Right lung (tissue), 10 donors: ENCODE measurements at places on chromosomes 4 and X.
A peak's percentile ranks its signal among the peaks of the same experiment; 100 is the strongest.

DNA sequence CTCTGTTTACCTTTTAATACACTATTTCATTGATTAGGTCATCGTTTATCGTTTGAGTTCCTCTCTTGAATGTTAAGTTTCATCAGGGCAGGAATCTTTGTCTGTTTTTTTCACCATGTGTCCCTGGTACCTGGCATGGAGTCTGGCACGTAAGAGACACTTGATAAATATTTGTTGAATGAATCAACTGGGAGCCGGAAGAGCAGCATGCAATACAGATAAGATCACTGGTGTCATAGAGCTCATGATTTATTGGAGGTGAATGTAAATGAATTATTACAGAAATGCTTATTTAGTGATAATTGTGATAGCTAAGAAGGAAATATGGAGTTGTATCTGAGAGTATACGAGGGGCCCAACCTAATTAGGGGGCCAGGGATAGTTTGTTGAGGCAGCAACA, 62.8 kb downstream of the UCHL1 start:
- no peak for DNase-seq

DNA sequence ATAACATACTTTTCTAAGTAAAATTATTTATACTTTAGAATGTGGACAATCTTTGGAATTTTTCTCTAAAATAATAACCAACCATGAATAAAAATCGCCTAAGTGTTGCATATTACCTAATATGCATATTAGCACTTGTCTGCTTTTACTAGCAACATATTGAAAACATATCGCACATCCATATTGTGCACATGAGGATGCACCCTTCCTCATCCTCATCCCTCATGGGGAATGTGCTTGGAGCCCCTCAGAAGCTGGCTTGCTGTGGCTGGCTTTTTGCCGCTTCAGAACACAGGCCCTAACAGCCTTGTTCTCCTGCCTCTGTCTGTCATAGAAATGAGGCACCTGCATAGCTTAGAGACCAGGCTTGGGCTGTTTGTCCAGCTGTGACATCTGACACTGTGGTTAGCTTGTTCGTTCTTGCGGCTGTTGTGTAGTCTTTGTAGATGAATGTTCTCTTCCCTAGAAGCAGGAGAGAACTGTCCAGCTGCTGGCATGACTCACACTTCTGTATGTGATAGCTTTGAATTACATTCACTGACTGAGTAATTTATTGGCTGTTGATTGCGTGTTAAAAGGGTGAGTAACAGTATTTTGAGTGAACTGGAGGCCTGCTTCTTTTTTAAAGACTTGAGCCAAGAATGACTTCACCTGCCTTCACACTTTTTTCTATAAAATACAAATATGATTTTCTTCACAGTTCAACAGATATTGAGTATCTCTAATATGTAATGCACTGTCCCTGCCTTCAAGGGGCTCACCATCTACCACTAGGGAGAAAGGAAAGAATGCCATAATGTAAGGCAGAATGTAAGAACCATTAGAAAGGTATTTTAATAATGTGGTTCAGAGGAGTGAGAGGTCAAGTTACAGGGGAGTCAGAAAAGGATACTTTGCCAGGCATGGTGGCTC, 81.9 kb downstream of the HMGB2 start:
- no peak for DNase-seq

- no peak for DNase-seq
Observed at GRCh38 chr4:12580787-12581186, 903.4 kb downstream of the RAB28 start.

DNA sequence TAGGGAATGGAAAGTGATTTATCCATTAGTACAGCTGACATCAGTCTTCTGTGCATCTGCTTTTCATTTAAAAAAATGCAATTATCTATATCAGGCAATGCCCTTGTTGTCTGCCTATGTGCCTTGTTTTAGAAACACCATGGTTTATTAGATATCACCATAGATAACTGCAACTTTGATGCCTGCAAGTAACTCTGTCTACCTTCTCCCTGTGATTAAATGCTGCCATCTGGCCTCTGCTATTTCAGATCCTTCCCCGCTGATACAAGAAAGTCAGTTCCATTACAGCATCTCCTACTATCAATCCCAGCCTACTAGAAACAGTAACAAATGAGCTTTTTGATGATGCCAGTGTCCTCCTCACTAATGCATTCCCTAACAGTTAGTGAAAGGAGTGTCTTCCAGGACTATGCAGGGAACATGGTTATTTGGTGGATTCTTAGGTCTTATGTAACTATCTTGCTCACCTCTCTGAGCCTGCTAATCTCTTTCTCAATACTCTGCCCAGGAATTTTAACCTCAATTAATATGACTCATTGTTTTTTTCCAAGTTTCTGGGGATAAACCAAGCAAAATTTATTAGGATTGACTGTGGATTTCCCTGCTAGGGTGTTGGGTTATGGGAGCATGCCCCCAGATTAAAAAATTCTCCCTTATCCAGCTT, 444.9 kb downstream of the RAPGEF2 start:
- DNase-seq = no peak

DNA sequence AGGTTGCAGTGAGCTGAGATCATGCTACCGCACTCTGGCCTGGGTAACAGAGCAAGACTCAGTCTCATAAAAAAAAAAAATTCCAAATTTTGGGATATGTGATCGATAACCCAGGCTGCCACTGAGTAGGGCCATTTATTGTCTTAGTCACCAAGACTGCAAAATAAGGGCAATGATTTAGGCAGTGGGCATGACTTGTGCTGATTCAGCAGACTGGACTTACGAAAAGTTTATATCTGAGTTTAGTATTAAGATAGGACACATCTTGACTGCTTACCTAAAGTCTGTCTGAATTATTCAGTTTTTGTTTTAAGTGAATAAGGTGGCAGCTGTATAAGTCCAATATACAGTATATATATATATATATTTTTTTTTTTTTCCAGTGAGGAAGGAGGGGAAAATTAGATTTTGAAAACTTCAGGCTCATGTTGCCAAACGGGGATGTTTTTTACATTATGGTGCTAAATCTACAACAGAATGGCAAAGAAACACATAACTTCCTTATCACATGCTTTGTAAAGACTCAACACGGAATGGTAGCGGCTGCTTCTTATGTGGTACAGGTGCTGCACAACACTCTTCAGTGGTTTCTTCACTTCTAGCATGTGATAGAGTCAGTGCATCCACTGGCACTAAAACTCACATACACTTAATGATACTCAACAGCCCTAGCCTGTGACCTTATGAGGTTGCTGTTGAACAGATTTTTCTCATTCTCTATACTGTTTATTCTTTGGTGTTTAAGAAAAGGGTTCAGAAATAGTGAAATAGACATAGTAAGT, 6.5 kb downstream of the TEX13D start:
- DNase-seq = no peak

- no peak for DNase-seq
Observed at GRCh38 chr4:15737255-15737654, 34.4 kb downstream of the BST1 start.

- DNase-seq = no peak
Observed at GRCh38 chrX:112759512-112759911, 79.8 kb upstream of the LHFPL1 start.

GRCh38 chr4:108031427-108032083, 41.9 kb downstream of the HADH start:
- DNase-seq = no peak

DNA sequence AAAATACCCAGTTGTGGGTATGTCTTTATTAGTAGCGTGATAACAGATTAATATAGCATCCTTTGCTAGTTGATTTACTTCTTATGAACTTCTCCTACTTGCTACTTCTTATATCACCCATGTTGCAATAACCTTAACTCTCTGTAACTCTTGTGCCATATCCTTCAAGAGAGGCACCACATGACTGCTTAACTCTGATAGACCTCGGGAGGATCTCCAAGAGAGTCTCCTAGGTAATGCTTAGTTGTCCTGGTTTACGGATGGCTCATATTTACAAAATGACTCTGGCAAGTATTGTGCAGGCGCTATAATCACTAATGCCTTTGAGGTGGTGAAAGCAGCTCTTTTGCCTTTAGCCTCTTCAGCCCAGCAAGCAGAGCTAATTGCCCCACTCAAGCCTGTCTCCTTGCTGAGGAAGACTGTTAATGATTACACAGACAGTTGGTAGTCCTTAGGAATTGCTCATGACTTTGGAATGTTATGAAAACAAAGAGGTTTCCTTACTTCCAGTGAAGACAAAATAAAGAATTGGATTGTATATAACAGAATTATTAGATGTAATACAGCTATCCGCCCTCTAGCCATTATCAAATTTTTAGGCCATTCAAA, 1305.8 kb downstream of the PCDH7 start:
- DNase-seq = no peak

GRCh38 chr4:47631161-47631560, 146.1 kb downstream of the ATP10D start:
- no peak for DNase-seq

DNA sequence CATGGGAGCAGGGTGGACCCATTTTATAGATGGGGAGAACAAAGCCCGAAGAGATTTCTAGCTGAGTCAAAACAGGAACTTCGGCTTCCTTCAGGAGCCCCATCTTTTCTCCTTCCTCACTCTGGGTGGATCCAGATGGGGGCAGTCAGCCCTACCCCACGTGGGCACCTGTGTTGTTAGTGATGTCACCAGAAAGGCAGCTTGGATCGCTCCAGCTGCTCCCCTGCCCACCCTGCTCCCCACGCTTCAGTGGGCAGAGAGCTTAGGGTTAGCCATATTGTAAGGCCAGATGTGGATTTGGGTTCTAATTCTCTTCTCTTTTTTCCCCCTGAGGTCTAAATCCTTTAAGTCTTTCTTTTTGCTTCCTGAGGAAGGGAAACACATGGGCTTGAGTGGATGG, 132.3 kb upstream of the PJA1 start:
- DNase-seq = no peak

DNA sequence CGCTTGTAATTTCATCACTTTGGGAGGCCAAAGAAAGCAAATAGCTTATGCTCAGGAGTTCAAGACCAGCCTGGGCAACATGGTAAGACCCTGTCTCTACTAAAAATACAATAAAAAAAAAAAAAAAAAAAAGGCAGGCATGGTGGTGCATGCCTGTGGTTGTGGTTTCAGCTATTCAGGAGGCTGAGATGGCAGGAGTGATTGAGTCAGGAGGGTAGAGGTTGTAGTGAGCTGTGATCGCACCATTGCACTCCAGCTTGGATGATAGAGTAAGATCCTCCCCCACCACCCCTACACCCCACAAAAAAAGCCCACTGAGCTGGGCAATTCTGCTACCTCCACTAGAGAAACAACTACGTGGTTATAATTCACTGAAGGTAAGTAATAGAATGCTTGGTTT, 118.8 kb upstream of the PCDH18 start:
- no peak for DNase-seq

- DNase-seq = no peak
Observed at GRCh38 chr4:102356562-102357202, 11.4 kb upstream of the SLC39A8 start.

DNA sequence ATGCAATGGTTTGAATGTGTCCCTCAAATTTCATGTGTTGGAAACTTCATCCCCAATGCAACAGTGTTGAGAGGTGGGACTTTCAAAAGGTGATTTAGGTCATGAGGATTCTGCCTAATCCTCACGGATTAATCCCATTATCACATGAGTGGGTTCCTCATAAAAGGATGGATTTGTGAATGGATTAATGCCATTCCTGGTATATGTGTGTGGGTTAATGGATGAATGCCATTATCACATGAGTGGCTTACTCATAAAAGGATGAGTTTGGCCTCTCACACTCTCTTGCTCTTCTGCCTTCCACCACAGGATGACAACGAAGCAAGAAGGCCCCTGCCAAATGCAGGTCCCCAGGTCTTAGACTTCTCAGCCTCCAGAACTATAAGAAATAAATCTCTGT, 30.5 kb upstream of the NEUROG2 start:
- DNase-seq = no peak

GRCh38 chr4:171846893-171847292, 33.7 kb downstream of the GALNTL6 start:
- DNase-seq = no peak

GRCh38 chr4:169662206-169662605, 41.8 kb downstream of the CLCN3 start:
- DNase-seq = no peak

DNA sequence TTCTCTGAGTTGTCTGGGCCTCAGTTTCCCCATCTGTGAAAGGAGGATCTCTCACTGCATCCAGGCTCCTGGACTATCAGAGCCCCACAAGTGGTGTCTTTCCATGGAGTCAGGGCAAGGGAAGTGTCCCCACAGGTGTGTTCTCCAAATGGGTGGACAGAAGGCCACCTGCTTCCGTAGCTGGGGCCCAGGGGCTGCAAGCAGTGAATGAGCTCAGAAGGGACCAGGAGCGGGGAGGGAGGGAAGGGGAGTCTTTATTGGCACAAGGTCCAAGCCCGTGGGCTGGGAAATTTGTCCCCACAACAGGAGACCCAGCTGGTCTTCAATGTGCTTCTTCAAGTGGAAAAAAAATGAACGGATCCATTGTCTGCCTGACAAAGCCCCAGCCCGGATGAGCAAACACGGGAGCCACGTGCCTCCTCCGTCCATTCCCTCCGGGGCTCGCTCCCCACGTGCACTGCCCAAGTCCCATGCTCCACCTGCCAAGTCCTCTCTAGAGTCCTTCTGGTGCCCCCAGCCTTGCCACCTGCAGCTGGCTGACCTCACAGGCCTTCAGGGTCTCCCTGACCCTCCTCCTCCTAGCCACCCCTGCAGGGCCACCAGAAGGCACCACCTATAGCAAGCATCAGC, 72.0 kb downstream of the JAKMIP1 start:
- no peak for DNase-seq

GRCh38 chr4:45778514-45778913, 345.3 kb downstream of the GABRG1 start:
- peak; percentile 13 for DNase-seq

- DNase-seq = no peak
Observed at GRCh38 chrX:2859197-2859797, 30.6 kb downstream of the GYG2 start.

DNA sequence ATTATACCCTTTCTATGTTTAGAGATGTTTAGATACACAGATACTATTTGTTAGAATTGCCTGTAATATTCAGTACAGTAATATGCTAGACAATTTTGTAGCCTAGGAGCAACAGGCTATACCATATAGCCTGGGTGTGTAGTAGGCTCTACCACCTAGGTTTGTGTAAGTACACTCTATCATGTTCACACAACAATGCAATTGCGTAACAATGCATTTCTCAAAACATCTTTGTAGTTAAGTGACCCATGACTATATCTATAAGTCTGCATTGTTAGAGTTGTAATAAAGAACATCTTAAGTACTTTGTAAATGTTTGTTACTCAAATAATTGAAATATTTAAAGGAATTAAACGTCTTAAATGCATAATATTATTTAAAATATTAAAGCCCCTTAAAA, 379.3 kb downstream of the PPP3CA start:
- no peak for DNase-seq

DNA sequence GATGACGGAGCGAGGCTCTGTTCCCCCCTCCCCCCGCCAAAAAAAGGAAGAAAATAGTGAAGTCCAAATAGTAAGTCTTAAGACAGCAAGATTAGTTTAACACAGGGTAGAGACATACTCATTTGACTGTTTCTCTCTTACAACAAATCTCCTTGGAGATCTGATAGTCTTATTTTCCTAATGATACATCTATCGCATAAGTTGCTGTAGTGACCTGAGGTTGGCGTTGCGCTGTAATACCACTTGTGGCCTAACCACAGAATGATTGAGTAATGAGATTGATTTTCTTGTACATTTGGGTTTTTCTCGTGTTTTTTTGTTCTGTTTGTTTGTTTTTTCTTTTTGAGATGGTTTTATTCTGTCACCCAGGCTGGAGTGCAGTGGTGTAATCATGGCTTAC, 27.2 kb downstream of the OCIAD1 start:
- no peak for DNase-seq
